ENCODE measurements at places on chromosomes 6 and 20. TPM values are rescaled to one million over a fixed set of nuclear protein-coding genes. Genes with fewer than 3 reads are reported as not detected.

DNA sequence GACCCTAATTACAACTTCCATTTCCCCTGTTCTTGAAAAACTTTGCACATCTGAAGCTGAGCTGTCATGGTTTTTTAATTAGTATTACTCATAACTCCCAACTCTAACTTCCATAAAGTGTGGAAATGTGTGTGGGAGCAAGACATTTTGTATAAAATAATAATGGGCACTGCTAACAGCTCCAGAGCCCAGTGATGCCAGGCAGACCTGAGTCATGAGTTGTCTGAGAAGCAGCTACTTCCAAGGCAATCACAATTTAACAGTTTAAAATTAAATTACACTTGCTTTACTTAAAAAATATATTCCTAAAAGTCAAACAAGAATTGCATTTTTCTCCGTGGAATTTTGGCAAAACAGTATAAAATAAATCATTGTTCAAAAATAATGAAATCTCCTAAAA lies 6.4 kb downstream of the SLC2A12 start:
- H3K4me1 ChIP-seq, result peaks cover 39% of the 10 kb centered on the region
- no peaks in the 10 kb centered on the region for H3K27me3 ChIP-seq
- no peak for DNase-seq
- H3K4me3 ChIP-seq, result no peak overlapping the region
- no peaks in the 10 kb centered on the region for H3K36me3 ChIP-seq

- H3K4me1 ChIP-seq, result peaks cover 45% of the 10 kb centered on the region
- H3K4me3 ChIP-seq, result peak overlapping the region; percentile 7
- H3K27me3 ChIP-seq, result no peaks in the 10 kb centered on the region
Measured at GRCh38 chr6:149454346-149454848, 30.4 kb downstream of the ZC3H12D start.

GRCh38 chr6:47434372-47435253 lies 43.0 kb upstream of the CD2AP start:
- no peak overlapping the region for H3K27ac ChIP-seq
- H3K4me3 ChIP-seq, result no peak overlapping the region
- DNase-seq, result no peak
- H3K27me3 ChIP-seq, result no peaks in the 10 kb centered on the region

DNA sequence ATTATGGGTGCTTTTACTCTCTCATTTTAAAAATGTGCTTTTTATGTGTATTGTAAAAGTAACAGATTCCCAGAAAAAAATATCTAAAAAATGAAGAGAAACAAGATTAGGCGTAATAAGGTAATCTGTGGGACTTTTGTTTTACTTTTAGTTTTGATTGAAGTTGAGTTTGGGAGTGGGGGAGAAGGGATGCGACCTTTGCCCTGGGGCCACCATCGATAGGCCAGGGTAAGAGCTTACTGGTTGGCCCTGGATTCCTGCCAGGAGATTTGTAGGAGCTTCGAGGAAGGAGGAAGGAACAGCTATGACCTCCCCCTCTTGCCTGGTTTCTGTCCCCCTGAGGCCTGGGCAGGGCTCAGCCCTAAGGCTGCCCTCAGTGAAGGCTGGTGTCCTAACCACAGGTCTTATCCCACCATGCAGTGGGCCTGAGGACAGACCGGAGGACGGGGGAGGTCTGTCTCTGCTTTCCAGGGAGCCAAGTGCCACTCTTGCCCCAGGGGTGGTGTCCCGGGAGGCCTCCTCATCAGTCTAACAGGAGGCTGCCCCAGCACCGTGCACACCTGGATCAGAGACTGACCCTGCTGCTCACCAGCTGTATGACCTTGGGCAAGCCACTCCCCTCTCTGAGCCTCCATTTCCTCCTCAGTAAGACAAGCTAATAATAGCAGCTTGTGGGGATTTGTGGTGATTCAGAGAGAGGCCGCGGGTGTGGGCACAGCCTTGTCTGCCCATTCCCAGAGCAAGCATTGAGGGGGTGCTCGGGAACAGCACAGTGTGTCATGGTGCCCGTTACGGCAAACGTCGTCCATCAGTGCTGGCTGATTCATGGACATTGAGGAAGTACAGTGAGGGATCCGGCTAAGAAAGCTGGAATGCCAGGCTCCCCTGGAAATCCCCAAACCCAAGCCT lies 21.2 kb downstream of the TGM2 start:
- H3K4me1 ChIP-seq, result peaks cover 21% of the 10 kb centered on the region
- H3K4me3 ChIP-seq, result no peak overlapping the region
- peak overlapping the region; percentile 79 for H3K27ac ChIP-seq
- DNase-seq, result no peak

GRCh38 chr6:6837541-6838080 lies 249.1 kb downstream of the LY86 start:
- no peaks in the 10 kb centered on the region for H3K36me3 ChIP-seq
- H3K27ac ChIP-seq, result no peak overlapping the region
- H3K4me3 ChIP-seq, result no peak overlapping the region
- peaks cover 7% of the 10 kb centered on the region for H3K4me1 ChIP-seq
- no peak for DNase-seq
- no peaks in the 10 kb centered on the region for H3K27me3 ChIP-seq

- peaks cover 23% of the 10 kb centered on the region for H3K4me1 ChIP-seq
- H3K4me3 ChIP-seq, result no peak overlapping the region
- no peak for DNase-seq
- no peaks in the 10 kb centered on the region for H3K27me3 ChIP-seq
- peak overlapping the region; percentile 81 for H3K27ac ChIP-seq
Measured at GRCh38 chr6:33375143-33375671, 16.4 kb upstream of the KIFC1 start.

DNA sequence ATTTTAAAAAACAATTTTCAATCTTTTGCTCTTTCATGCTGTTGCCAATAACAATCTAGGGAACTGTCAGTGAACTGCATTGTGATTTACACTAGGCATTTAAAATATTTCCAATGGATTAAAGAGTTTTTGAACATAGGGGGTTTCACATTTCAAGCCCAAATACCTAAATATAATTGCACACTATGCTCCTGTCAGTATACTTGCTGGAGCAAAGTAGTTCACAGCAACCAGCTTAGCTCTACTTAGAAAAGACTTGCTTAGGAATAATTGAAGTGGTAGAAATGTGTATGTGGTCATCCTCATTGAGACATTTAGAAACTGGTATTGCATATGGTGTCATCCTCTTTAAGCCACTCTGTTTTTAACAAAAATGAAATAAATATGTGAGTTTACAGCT lies 41.7 kb upstream of the REV3L start:
- H3K27ac ChIP-seq, result no peak overlapping the region
- no peak overlapping the region for H3K4me3 ChIP-seq
- H3K4me1 ChIP-seq, result peaks cover 6% of the 10 kb centered on the region
- H3K27me3 ChIP-seq, result no peaks in the 10 kb centered on the region

GRCh38 chr6:41579088-41579610 lies 33.0 kb downstream of the FOXP4 start:
- H3K27ac ChIP-seq, result peak overlapping the region; percentile 80
- no peaks in the 10 kb centered on the region for H3K36me3 ChIP-seq
- H3K27me3 ChIP-seq, result no peaks in the 10 kb centered on the region
- no peak overlapping the region for H3K4me3 ChIP-seq

DNA sequence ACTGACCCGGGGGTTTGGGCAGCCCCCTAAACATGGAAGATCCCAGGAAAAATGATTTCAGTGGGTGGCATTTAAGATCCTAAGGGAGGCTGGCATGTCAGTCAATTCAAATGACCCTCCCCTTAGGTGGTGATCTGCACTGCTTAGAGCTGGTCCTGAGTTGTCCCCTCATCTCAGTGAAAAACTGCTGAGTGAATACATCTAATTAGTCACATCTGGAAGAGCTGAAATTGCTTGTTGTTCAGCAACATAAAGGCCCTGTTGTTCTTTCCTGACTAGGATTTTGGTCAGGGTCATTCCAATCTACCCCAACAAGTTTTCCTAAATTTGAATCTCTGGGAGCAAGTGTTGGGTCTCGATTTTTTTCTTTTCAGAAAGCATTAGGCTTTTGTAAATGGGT lies 126.4 kb downstream of the LCA5 start:
- H3K27me3 ChIP-seq, result no peaks in the 10 kb centered on the region
- H3K4me1 ChIP-seq, result peaks cover 16% of the 10 kb centered on the region
- no peak overlapping the region for H3K4me3 ChIP-seq
- no peaks in the 10 kb centered on the region for H3K36me3 ChIP-seq

- no peak for DNase-seq
- no peak overlapping the region for H3K27ac ChIP-seq
- H3K4me1 ChIP-seq, result peaks cover 23% of the 10 kb centered on the region
- no peaks in the 10 kb centered on the region for H3K36me3 ChIP-seq
Measured at GRCh38 chr20:47950124-47950912, 165.0 kb upstream of the SULF2 start.

- no peak for DNase-seq
- H3K27ac ChIP-seq, result no peak overlapping the region
- peaks cover 23% of the 10 kb centered on the region for H3K4me1 ChIP-seq
Measured at GRCh38 chr6:33450434-33450833, 3.9 kb upstream of the ZBTB9 start.

GRCh38 chr6:43005844-43006243 lies 7.9 kb downstream of the MEA1 start:
- no peak overlapping the region for H3K4me3 ChIP-seq
- no peaks in the 10 kb centered on the region for H3K27me3 ChIP-seq
- H3K4me1 ChIP-seq, result no peaks in the 10 kb centered on the region
- H3K27ac ChIP-seq, result no peak overlapping the region

GRCh38 chr6:116461932-116462885 lies 1.0 kb downstream of the CALHM6 start:
- H3K4me1 ChIP-seq, result peaks cover 23% of the 10 kb centered on the region
- H3K4me3 ChIP-seq, result peak overlapping the region; percentile 49
- peaks cover 54% of the 10 kb centered on the region for H3K27me3 ChIP-seq
- DNase-seq, result no peak
- no peaks in the 10 kb centered on the region for H3K36me3 ChIP-seq

DNA sequence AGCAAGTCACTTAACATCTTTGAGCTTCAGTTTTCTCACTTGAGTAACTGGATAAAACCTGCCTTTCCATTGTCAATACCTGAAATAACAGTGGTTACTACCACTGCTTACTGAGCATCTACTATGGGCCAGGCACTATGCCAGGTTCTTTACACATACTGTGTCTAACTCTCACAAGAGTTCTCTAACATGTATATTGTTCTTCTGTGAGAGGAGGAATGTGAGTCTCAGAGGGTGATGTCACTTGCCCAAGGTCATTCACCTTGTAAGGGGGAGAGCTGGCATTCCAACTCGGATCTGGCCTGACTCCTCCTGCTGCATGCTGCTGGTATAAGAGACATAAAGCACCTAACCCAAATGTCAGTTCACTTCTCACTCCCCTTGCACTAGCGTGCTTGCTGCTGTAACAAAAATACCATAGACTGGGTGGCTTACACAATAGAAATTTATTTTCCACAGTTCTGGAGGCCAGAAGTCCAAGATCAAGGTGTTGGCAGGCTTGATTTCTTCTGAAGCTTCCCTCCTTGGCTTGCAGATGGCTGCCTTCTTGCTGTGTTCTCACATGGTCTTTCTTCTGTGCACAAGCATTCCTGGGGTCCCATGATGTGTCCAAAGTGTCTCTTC lies 21.9 kb upstream of the SGK2 start:
- H3K27me3 ChIP-seq, result no peaks in the 10 kb centered on the region
- no peaks in the 10 kb centered on the region for H3K4me1 ChIP-seq
- no peak for DNase-seq

DNA sequence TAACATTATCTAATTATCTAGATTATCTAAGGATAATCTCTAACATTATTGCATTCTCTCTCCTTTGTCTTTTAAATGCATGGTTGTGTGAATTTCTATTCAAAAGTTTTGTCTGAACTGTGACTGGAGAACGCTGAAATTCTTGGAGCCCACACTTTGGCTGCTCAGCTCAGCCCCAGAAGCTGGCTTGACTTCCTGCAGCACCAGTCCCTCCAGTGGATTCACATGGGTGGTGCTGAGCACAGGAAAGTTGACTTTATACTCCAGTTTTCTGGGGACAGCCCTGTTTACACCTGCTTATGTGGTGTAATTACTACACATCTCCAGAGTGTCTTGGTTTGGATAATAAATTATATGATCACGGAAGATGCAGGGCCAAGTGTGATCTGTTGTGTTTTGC lies 255.1 kb upstream of the NOX3 start:
- H3K36me3 ChIP-seq, result no peaks in the 10 kb centered on the region
- no peak overlapping the region for H3K4me3 ChIP-seq
- no peaks in the 10 kb centered on the region for H3K27me3 ChIP-seq

- no peak overlapping the region for H3K4me3 ChIP-seq
- DNase-seq, result no peak
- no peaks in the 10 kb centered on the region for H3K27me3 ChIP-seq
- H3K36me3 ChIP-seq, result no peaks in the 10 kb centered on the region
- H3K4me1 ChIP-seq, result peaks cover 9% of the 10 kb centered on the region
Measured at GRCh38 chr6:113647143-113647889, 209.8 kb upstream of the MARCKS start.

DNA sequence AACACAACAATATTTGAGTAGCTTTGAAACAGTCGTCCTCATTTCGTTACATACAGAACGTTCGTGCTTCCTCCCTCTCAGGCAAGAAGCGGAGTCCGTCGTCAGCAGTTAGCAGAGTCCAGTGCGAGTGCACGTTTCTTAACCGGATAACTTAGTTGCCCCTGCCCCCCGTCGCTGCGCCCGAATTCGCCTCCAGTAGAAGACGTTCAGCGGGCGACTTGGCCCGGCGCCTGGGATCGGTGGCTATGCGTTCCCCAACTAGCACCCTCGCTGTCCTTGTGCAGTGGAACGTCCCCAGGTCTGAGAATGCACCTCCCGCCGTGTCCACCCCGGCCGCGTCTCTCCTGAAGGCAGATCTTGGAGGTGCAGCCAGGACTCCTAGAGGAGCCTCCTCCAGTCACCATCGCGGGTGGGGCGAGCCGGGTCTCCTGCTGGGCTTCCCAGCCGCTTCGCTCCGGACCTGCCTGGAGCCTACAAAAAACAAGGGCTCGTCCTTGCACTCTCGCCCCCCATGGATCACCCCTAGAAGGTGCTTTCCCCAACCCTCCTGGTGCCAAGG lies 910 bp upstream of the PCSK2 start:
- no peak overlapping the region for H3K27ac ChIP-seq
- H3K27me3 ChIP-seq, result peaks cover 81% of the 10 kb centered on the region
- no peak for DNase-seq
- no peaks in the 10 kb centered on the region for H3K36me3 ChIP-seq
- H3K4me3 ChIP-seq, result no peak overlapping the region

GRCh38 chr20:38061109-38061508 lies 27.6 kb downstream of the RPRD1B start:
- no peak for DNase-seq
- H3K36me3 ChIP-seq, result peaks cover 98% of the 10 kb centered on the region
- H3K27ac ChIP-seq, result no peak overlapping the region
- peaks cover 29% of the 10 kb centered on the region for H3K4me1 ChIP-seq
- H3K4me3 ChIP-seq, result no peak overlapping the region

Gene PRSS16
- total RNA-seq, result 25.7 TPM

Gene B3GALT4
- 17.3 TPM for total RNA-seq

Gene RBPJL
- total RNA-seq, result not detected

Gene ADGRF5
- 3.2 TPM for total RNA-seq

Gene CYP21A2
- total RNA-seq, result not detected

Gene FOXF2
- 12.4 TPM for total RNA-seq

Gene TOX2
- total RNA-seq, result 22.9 TPM

Gene PTPRK
- total RNA-seq, result 36.0 TPM

Gene PNLDC1
- total RNA-seq, result not detected

Gene CDSN
- 0.13 TPM for total RNA-seq

All from esophagus squamous epithelium (tissue), 5 donors.